ENCODE measurements at places on chromosomes 4 and X.
A peak's percentile ranks its signal among the peaks of the same experiment; 100 is the strongest.

DNA sequence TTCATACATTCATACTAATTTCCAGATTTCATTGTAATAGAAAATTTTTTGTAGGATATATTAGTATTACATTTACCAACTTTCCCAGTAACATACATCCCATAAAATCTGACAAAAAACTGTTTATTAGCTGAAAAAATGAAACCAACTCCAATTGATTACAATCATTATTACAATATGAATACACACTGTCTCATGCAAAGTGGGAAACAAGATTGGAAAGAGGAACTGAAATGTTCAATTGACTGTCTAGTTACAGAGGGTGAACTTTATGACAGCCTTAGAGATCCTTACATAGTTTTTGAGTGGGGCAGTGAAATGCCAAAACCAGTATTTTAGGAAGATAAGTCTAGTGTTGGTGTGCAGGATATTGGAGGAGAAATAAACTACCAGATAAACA, 2.3 kb upstream of the AMBN start:
- no peak for DNase-seq

GRCh38 chr4:85762529-85762871, 287.6 kb downstream of the ARHGAP24 start:
- DNase-seq = no peak

- DNase-seq = no peak
Observed at GRCh38 chrX:88908056-88908455, 161.0 kb downstream of the CPXCR1 start.

- DNase-seq = no peak
Observed at GRCh38 chr4:3225071-3225850, 23.7 kb upstream of the MSANTD1 start.

- DNase-seq = no peak
Observed at GRCh38 chr4:74755486-74755885, 38.8 kb downstream of the BTC start.

DNA sequence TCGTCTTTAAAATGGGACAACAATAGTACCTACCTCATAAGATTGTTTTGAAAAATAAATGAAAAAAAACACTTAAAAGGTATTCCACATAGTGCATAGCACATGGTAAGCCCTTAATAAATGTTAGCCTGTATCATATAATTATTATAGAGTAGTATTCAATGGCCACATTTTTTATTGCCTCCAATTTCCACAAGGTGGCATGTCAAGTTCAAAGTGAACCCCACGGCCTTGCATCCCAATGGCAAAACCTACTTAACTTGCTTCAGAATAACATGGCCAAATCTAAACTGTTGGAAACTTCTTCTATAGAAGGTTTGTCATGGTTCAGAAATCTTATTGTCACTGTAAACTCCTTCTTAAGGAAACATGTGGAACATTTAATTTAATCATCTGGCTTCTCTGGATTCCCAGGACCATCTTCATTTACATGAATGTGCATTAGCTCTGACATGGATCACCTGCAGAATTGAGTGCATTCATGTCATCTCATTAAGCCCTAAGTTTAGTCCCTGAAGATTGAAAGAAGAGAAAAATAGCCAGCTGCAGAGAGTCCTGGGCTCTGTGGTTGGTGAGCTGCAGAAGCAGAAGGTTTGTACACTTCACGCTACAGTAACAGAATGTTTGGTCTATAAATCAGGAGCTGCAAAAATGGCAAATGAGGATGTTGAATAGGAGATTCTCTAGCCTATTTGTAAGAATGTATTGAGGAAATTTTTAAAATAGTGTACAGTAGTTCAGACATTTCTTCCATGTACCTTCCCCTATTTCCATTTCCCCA, 61.0 kb downstream of the ANXA3 start:
- DNase-seq = peak; percentile 28

DNA sequence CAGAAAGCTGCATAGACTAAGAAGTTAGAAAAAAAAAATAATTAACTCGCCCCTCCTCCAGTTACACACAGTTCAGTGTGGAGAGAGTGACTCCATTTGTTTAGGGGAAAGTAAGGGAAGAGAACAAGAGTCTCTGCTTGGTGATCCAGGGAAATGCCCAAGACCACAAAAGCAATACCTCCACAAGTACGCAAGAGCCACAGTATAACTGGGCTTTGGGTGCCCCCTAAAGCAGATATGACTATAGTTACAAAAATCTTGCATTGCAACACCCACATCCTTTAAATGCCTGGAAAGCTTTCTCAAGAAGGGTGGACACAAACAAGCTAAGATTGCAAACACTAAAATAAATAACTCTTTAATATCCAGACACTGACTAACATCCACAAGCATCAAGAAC, 164.2 kb upstream of the NRK start:
- no peak for DNase-seq

GRCh38 chr4:8524595-8525382, 55.4 kb upstream of the GPR78 start:
- no peak for DNase-seq

Measured in NCI-H1436 (cell line).